ENCODE measurements at places on chromosomes 4 and X.

GRCh38 chr4:52976523-52977230, 114.6 kb downstream of the RASL11B start:
- no peaks in the 10 kb centered on the region for H3K36me3 ChIP-seq
- DNase-seq, result no peak
- H3K4me1 ChIP-seq, result no peaks in the 10 kb centered on the region
- H3K27me3 ChIP-seq, result no peaks in the 10 kb centered on the region
- no peak overlapping the region for H3K27ac ChIP-seq
- no peak overlapping the region for H3K4me3 ChIP-seq

GRCh38 chr4:138674209-138674608, 341.4 kb upstream of the NOCT start:
- H3K27me3 ChIP-seq, result no peaks in the 10 kb centered on the region
- no peak overlapping the region for H3K4me3 ChIP-seq
- H3K27ac ChIP-seq, result no peak overlapping the region
- H3K36me3 ChIP-seq, result peaks cover 2% of the 10 kb centered on the region

GRCh38 chr4:123452616-123453015, 56.0 kb downstream of the SPRY1 start:
- no peaks in the 10 kb centered on the region for H3K36me3 ChIP-seq
- peaks cover 11% of the 10 kb centered on the region for H3K4me1 ChIP-seq
- H3K4me3 ChIP-seq, result no peak overlapping the region
- no peak for DNase-seq
- H3K27me3 ChIP-seq, result no peaks in the 10 kb centered on the region
- no peak overlapping the region for H3K27ac ChIP-seq

DNA sequence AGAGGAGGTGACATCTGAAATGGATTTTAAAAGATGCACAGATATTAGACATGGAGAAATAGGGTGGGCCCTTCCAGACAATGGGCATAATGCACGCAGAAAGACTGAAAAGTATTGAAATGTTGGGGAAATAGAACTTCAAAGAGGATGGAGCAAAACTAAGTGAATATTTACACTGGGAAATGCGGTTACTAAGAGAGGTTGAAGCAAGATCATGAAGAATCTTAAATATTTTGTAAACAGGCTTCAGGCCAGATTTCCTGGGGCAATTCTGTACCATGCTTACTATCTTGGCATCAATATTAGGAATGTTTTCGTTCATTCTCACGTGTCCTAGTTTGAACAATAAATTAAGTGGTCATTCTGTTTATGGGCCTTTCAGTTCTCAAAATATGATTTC, 216.3 kb downstream of the ADAMTS3 start:
- no peaks in the 10 kb centered on the region for H3K36me3 ChIP-seq
- H3K27me3 ChIP-seq, result no peaks in the 10 kb centered on the region
- H3K4me3 ChIP-seq, result no peak overlapping the region
- no peaks in the 10 kb centered on the region for H3K4me1 ChIP-seq
- no peak for DNase-seq

DNA sequence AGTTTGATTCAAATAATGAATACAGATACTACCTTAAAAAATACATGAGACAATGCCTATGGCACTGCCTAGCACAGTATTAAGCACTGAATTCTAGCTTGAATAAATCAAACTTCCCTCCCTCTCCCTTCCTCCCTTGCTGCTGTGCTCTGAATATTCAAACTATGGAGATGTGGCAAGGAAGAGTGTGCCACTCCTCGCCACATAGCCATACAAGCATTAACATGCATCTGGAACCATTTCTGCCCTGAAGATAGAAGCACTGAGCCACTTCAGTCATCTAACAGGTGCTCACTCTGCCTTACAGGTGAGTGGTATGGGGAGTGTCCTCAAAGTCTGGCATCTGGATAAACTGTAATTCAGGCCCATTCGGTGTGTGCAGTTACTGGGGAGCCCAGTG, 276.9 kb downstream of the ARHGAP24 start:
- no peak overlapping the region for H3K27ac ChIP-seq
- H3K27me3 ChIP-seq, result no peaks in the 10 kb centered on the region
- no peaks in the 10 kb centered on the region for H3K36me3 ChIP-seq
- H3K4me1 ChIP-seq, result no peaks in the 10 kb centered on the region

- no peaks in the 10 kb centered on the region for H3K36me3 ChIP-seq
- no peak for DNase-seq
- no peaks in the 10 kb centered on the region for H3K27me3 ChIP-seq
- no peak overlapping the region for H3K27ac ChIP-seq
Observed at GRCh38 chr4:187479511-187479910, 516.1 kb upstream of the ZFP42 start.

- no peak overlapping the region for H3K27ac ChIP-seq
- peaks cover 3% of the 10 kb centered on the region for H3K36me3 ChIP-seq
- DNase-seq, result no peak
- no peaks in the 10 kb centered on the region for H3K27me3 ChIP-seq
- H3K4me3 ChIP-seq, result no peak overlapping the region
- no peaks in the 10 kb centered on the region for H3K4me1 ChIP-seq
Observed at GRCh38 chr4:84790769-84791565, 175.5 kb downstream of the WDFY3 start.

DNA sequence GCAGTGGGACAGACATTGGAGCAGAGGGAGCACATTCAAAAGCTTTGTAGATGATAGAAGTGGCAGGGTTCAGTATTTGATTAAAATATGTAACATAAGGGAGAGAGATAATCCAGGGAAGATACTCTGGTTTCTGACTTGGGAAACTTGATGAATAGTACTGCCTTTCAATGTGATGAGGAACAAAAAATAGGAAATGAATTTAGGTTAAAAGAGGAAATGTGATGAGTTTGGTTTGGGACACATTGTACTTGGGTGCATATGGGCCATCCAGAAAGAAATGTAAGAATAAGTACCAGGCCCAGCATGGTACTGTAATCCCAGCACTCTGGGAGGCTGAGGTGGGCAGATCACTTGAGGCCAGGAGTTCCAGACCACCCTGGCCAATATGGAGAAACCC, 20.9 kb upstream of the NDNF start:
- H3K4me3 ChIP-seq, result no peak overlapping the region
- H3K4me1 ChIP-seq, result no peaks in the 10 kb centered on the region
- DNase-seq, result no peak
- H3K27me3 ChIP-seq, result no peaks in the 10 kb centered on the region
- no peaks in the 10 kb centered on the region for H3K36me3 ChIP-seq

DNA sequence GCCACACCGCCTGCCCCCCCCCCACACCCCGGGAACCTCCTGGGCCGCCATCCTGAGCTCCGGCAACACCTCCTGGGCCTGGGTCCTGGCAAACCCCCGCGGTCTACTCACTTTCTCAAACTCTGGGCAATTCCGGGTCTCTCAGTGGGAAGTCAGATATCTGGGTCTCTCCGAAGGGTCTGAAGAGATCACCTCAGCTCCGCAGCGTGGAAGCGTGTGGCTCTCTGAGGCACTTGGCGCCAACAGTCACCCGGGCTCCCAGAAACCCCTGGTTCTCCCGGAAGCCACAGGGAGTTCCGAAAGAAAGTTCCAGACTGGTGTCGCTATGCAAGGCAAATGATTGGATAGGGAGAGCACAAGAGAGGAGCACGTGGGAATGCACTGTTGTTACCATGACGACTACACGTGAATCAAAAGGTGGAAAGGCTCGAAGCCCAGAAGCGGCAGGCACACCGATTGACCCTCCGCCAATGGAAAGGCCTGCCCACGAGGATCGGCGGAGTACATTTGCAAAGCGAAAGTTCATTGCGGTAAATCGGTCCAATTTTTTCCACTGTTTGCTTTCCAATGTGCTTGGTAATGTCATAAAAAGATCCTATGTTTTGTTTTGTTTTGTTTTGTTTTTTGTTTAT, at the start of gene PNMA6E:
Gene PNMA6E, minus strand, starts transcription at position 218 of the 632 bp plus-strand sequence. CDS start 2,501 bp downstream, outside the sequence.
- no peak within 1 kb of the TSS for H3K27ac ChIP-seq
- H3K4me3 ChIP-seq, result no peak within 1 kb of the TSS
- H3K27me3 ChIP-seq, result no peaks in the 10 kb centered on the region
- no peak for DNase-seq
- no peaks in the 10 kb centered on the region for H3K4me1 ChIP-seq
- H3K36me3 ChIP-seq, result no peaks in the 10 kb centered on the region

GRCh38 chr4:6002492-6002833, 15.8 kb downstream of the C4orf50 start:
- no peak overlapping the region for H3K4me3 ChIP-seq
- DNase-seq, result no peak
- H3K4me1 ChIP-seq, result no peaks in the 10 kb centered on the region
- H3K27me3 ChIP-seq, result no peaks in the 10 kb centered on the region
- H3K36me3 ChIP-seq, result no peaks in the 10 kb centered on the region

- no peaks in the 10 kb centered on the region for H3K36me3 ChIP-seq
- H3K4me1 ChIP-seq, result peaks cover 3% of the 10 kb centered on the region
- no peak overlapping the region for H3K27ac ChIP-seq
- no peaks in the 10 kb centered on the region for H3K27me3 ChIP-seq
- DNase-seq, result no peak
Observed at GRCh38 chrX:109952985-109953905, 49.7 kb upstream of the TMEM164 start.

DNA sequence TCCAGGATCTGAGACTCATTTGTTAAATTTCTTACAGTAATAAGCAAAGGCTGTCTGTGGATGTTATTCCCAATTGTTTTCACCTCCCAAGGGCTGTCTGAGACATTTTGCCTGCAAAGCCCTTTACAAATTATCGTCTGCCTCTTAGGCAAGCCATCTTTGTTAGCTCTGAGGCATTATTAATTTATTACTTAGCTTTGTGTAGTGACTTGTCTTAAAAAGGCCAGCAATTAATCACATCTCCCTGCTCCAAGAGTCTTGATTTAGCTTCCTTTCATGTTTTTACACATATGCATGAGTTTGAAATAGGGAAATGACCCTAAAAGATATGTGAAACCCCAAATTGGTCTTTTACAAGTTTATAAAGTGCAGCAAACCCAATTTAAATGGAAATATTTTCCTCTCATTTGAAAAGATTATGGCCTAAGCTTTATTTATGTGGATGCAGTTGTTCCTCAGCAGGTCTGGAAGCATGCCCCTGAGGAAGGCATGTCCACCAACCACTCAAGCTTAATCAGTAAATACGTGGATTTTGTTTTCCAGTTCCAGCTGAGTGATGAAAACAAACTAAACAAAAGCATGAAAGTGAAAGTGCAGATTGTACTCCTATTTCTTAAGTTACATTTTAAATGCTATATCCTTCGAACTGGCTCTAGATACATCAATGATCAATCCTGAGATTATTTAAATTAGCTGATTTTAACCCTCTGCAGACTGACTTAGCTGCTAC, 173.6 kb upstream of the LNX1 start:
- H3K4me3 ChIP-seq, result no peak overlapping the region
- DNase-seq, result no peak
- no peaks in the 10 kb centered on the region for H3K36me3 ChIP-seq
- peaks cover 5% of the 10 kb centered on the region for H3K27me3 ChIP-seq
- H3K4me1 ChIP-seq, result no peaks in the 10 kb centered on the region

DNA sequence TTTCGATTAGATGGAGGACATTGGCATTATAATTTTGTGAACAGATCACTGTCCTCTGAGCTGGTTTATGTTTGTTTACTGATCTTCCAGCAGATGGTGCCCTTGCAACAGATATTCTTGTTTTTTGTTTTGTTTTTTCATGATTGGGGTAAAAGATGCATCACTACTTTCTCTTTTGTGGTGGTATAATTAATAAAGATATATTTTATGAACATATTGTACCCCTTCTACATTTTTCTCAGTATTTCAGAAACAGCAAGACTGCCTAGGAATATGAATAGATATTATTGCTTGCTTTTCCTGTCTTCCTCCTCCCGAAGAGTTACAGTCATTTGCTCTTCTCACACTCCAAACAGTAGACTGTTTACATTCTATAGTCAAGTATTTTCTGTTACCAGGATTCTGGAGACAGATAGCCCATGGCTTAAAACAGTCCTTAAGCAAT, 905.2 kb downstream of the TRAM1L1 start:
- H3K4me3 ChIP-seq, result no peak overlapping the region
- H3K27ac ChIP-seq, result no peak overlapping the region
- H3K4me1 ChIP-seq, result no peaks in the 10 kb centered on the region
- H3K27me3 ChIP-seq, result no peaks in the 10 kb centered on the region

DNA sequence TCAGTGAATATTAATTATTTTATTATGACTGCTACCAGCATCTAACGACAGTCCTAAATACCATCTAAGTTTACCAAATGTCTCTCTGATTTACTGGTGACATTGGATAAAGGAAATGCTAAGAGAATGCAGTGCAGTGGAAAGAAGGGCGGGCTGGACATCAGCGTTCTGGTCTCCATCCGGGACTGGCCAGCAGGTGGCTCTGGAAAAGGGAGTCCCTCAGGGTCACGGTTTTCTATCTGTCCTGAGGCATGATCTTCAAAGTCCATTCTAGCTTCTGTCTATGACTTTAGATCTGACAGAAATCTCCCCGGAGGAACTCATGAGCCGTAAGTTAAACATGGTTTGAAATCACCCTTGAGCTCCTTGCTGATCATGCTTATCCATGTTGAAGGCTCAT, 3.3 kb downstream of the TRIM2 start:
- no peak overlapping the region for H3K4me3 ChIP-seq
- no peak for DNase-seq
- no peak overlapping the region for H3K27ac ChIP-seq
- H3K27me3 ChIP-seq, result peaks cover 14% of the 10 kb centered on the region
- H3K36me3 ChIP-seq, result no peaks in the 10 kb centered on the region

GRCh38 chrX:39616098-39616729, 481.5 kb downstream of the BCOR start:
- no peak for DNase-seq
- H3K4me3 ChIP-seq, result no peak overlapping the region
- no peak overlapping the region for H3K27ac ChIP-seq
- peaks cover 43% of the 10 kb centered on the region for H3K27me3 ChIP-seq
- peaks cover 11% of the 10 kb centered on the region for H3K4me1 ChIP-seq
